ENCODE measurements at places on chromosomes 11 and 22.
A peak's percentile ranks its signal among the peaks of the same experiment; 100 is the strongest.

GRCh38 chr11:63814383-63814736 lies 1.1 kb downstream of the SPINDOC start:
- DNase-seq: no peak

GRCh38 chr11:119236891-119237290 lies 30.8 kb downstream of the CBL start:
- DNase-seq: no peak

GRCh38 chr11:117917591-117918151 lies 11.5 kb downstream of the TMPRSS13 start:
- DNase-seq: no peak

DNA sequence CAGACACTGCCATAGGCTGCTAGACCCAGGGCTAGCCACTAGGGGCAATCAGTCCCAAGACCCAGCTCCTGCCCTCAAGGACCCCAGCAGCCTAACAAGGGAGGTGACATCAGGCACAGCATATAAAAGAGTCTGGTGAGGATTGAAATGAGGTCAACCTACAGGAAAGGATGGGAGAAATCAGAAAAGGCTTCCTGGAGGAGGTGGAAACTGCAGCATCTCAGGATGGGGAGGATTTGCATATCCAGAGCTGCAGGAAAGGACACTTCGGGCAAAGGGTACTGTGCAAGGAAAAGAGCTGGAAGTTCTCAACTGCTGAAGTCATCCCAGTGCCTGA lies 2.9 kb upstream of the ARFGAP2 start:
- DNase-seq: no peak

DNA sequence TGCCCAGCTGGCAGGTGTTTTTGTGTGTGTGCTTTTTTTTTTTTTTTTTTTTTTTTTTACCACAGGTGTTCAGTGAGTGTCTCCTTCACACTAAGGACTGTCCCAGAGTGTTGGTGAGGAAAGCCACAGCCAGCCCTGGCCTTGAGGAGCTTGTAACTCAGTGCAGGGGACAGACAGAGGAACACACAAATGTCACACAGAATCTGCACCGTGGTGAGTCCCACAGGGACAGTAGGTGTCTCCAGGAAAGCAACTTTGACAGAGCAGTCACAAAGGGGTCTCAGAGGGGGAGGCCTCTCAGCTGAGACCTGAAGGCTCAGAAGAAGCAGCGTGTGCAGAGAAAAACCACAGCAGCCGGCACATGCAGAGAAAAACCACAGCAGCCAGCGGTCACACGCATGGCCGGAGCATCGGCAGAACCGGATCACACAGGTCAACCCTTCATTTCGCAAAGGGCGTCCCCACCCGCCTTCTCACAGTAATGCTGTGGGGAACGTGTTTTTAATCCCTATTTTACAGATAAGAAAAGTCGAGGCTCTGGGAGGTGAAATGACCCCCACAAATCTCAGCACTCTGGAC lies 101.7 kb upstream of the PRR5 start:
- no peak for DNase-seq

DNA sequence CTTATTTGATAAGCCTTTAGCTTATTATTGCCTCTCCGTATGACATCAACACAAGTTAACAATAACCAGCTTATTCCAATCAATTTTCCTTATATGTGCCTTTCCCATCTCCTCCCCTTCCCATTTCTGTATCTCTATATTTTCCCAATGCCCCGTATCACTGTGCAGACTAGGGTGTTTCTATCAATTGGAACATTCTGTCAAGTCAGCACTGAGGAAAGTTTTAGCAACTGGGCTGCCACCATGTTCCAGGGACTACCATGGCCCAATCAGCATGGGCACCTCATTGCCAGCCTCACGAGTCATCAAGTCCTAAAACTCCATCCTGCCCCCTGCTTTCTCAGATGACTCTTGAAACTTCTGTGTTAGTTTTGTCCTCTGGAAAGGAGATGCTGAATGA lies 973.1 kb upstream of the CNTN5 start:
- no peak for DNase-seq

- DNase-seq: no peak
These were observed 114.4 kb upstream of the NNMT start for GRCh38 chr11:114181752-114182151.

- DNase-seq: peak; percentile 58
These were observed at the start of gene ME3 for GRCh38 chr11:86672007-86672621. ME3 (minus strand) TSS chr11:86672616.

DNA sequence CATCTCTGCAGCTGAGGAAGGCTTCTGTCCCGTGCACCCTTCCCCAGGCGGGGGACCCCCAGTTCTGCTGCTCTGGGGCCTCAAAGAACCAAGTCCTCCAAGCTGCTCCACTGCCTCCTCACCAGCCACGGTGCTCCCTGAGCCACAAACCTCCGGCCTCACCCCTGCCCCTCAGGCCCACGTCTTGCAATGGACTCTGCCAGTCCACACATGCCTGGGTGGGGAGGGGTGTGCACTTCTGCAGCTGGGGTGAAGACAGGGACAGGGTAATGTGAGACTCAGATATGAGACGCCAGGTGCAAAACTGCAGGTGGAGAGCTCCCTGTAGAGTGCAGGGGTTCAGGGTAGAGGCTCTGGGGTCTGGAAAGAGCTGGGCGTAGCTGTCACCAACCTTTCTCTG lies 3.2 kb upstream of the PTDSS2 start:
- no peak for DNase-seq

DNA sequence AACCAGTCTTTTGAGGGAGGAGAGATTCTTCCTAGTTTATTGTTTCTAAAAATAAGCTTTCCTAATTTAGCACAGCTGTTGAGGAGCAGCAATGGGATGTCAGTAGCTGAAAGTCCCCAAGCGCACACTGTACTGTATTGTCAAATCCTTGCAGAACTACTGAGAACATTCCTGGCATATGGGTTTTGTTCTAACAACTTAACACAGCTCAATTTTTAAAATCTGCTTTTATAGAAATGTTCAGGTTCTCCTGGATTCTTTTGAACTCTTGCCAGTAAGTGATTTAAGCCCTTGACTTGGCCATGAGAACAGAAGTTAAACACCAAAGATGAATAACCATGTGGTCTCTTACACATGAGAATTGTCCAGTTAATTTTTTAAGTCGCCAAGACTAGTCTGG lies 218.6 kb downstream of the FAT3 start:
- no peak for DNase-seq

DNA sequence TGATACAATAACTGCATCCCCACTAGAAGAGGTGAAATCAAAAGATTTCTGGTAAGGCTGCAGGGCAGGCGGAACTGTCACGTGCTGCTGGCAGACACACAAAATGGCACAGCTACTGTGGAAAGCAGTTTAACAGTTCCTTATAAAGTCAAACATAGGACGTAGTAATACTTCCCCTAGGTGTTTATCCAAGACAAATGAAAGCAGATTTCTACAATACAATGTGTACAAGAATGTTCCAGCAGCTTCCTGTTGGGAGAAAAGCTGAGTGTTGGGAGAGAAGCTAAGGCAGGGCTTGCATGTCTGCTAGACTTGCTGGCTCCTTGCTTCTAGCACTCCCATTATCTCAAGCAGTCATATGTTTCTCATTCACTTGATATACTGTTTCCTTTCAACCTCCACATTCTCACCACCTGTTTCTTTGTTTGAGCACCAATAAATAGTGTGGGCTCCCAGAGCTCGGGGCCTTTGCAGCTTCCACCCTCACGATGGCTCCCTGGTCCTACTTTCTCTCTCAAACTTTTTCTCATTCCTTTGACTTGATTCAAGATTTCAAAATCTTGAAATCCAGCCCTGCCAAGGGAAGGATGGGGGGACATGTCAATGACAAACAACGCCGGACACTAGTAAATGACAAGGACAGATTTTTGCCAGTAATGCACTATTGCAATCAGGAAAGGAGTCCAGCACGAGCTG lies 21.2 kb upstream of the IL17RA start:
- DNase-seq: no peak

DNA sequence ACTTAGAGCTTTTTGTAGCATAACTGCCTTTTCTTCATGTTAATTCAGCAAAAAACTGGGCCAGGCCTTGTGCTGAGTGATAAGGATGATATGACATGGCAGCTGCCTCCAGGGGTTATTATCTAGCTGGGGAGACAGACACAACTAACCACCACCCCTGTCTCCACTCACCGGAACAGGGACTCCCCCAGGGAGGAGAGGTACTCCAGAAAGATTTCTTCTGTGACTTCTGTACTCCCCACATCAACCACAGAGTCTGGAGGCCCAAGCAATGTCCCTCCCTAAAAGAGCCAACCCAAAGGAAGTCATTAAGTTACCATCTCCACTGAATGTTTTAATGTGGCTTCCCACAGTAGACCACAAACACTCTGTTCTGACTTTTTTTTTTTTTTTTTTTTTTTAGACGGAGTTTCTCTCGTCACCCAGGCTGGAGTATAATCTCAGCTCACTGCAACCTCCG lies 14.3 kb upstream of the PMM1 start:
- DNase-seq: no peak

DNA sequence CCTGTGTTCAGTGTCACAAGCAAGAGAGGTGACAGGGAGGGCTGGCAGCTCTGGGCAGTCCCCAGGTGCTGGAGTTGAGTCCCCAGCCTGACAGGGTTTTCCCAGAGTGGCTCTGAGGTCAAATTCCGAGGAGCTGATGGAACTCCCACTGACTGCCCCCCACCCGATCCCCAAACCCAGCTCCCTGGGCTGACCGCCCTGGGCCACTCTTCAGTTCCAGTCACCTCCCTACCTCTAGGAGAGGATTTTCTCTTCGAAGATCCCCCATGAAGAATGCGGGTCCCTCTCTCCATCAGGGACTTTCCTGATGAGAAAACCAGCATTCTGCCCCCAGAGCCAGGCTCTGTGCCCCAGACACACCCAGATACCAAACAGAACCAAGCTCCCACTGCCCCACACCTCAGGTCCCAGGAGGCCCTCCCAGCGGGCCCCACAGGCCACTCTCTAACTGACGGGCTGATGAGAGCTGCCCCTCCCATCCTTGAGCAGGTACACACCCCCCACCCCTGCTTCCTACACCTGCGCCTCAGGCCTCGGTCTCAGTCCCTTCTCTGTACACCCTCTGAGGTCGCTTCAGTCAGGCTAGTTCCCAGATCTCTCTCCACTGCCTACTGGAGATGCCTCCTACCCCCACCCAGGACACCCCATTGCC lies 12.1 kb upstream of the RAC2 start:
- no peak for DNase-seq
